ENCODE measurements at places on chromosomes 5 and 9.
A peak's percentile ranks its signal among the peaks of the same experiment; 100 is the strongest.

GRCh38 chr5:9094582-9094981, 451.3 kb downstream of the SEMA5A start:
- DNase-seq = no peak

- no peak for DNase-seq
These were observed 130.6 kb downstream of the SLF1 start for GRCh38 chr5:94749042-94749441.

GRCh38 chr5:109304309-109304708, 105.5 kb downstream of the PJA2 start:
- DNase-seq = no peak

- DNase-seq = no peak
These were observed 711 bp downstream of the MRPL50 start for GRCh38 chr9:101397746-101398067.

- DNase-seq = peak; percentile 85
These were observed 49.8 kb upstream of the PALM2AKAP2 start for GRCh38 chr9:109730228-109730627.

DNA sequence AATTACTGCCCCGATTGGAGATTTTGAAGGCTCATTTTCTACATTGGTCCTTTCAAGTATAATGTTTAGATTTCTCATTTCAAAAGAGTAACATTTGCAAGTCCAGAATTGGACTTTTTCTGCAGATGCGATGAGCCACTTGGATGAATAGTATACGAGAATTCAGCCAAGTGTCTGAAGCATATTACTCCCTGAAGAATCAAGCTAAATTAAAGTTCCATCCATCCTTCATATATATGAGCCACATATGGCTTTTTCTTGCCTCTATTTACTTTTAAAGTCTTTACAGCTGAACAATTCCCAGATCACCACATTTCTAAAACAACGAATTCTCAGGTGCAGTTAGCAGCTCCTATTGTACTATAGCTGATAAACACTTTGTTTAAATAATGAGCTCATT, 288.7 kb downstream of the CEMIP2 start:
- no peak for DNase-seq

DNA sequence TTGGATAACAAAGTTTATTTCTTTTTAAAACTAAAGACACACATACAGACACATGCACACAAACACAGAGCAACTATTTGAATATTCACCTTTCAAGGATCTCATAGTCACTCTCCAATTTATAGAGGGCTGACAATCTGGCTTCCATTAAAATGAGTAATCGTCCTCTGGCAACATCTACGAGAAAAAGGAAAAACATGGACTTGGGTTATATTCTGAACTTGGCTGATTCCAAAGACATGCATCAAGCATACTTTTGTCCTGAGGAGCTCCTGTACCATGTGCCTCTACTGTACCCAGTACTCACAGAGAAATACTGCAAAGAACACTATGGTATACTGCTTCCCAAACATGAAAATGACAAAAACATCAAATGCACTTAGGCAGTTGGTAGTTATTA, 15.4 kb downstream of the IARS1 start:
- DNase-seq = no peak

GRCh38 chr9:87405677-87406542, 91.8 kb upstream of the DAPK1 start:
- DNase-seq = no peak

DNA sequence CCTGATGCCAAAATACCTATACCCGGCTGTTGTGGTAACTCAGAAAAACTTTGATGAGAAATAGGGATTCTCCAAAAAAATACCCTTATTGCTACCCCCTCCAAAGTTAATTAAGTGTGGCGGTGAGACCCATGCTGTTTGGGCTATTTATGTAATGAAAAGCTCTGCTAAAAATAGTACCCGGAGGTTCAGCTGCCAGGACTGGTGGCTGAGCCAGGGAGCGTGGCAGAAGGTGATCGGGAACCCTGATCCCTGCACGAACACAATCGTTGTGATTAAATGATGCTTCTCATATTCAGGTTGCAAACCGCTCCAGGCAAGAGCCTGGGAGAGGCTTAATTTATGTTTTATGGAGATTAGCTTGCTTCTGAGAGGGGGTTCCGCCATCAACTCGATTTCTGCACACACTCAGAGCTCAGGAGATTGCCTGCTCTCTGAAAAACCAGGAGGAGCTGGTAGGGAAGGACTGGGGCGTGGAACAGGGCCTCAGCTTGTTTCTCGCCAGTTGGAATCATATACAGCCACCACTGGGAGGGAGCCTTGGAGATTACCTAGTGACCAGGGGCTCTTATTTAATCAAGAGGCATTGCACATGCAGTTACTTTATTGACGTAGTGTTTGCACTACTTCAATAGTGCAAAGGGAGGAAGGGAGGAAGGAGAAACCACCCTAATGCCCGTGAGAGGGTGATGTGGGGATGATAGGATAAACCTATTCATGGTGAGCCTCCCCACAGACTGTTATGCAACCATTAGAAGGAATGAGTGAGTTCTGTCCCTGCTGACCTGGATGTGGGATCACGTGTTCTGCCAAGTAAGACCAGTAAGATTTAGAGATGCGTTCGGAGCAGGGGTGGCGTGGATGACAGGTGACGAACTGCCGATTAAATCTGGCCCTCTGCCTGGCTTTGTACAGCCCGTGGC, 23.4 kb downstream of the HRH2 start:
- DNase-seq = no peak

GRCh38 chr9:88786291-88787079, 204.8 kb upstream of the S1PR3 start:
- no peak for DNase-seq

- no peak for DNase-seq
These were observed 179.9 kb downstream of the ATPSCKMT start for GRCh38 chr5:10069637-10070313.

- DNase-seq = no peak
These were observed 145.8 kb upstream of the TUT7 start for GRCh38 chr9:86500031-86500430.

DNA sequence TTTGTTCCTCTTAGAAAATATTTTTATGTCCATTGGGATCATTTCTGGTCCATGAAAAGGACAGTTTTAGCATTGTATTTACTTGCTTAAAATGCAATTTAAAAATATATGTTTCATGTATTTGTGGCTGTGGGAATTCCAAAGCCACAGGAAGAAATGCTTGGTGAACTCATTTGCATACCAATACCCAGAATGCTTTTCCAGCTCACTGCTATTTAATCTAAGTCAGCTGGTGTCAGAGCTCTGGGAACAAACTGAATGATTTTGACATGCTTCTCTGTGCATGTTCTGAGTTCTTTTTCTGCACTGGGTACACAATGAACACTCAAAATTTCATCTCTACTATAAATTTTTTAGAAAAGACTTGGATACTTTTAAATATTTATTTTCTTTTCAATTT, 482.8 kb upstream of the ARRDC3 start:
- DNase-seq = no peak

- DNase-seq = no peak
These were observed 89.5 kb downstream of the UGCG start for GRCh38 chr9:111986035-111986556.

- peak; percentile 53 for DNase-seq
These were observed 142.3 kb upstream of the ANKH start for GRCh38 chr5:15013654-15014463.

- no peak for DNase-seq
These were observed 35.8 kb upstream of the MAST4 start for GRCh38 chr5:66560371-66560770.

GRCh38 chr9:73151653-73152542, at the start of gene ANXA1:
ANXA1 (plus strand) TSS chr9:73151865; CDS start chr9:73158536, 6,671 bp downstream.
- DNase-seq = no peak

DNA sequence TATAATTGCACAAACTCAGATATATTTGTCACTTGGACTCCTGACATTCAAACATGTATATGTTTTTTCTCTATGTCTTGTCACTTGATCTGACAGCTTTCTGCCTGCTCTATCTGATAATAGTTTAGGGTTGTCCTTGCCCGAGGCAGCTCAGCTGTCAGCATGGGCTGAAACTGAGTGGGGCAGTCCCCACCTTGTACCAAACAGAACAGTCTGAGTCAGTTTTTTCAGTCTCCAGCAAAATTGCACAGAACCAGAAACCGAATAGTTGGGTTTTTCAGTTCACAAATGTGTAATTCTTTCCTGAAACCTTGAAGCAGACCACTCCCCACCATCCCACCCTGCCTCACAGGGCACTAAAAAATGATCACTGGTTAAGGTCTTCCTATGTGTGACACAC, 9.5 kb upstream of the HAND1 start:
- no peak for DNase-seq
